ENCODE measurements at places on chromosomes 4 and X.

DNA sequence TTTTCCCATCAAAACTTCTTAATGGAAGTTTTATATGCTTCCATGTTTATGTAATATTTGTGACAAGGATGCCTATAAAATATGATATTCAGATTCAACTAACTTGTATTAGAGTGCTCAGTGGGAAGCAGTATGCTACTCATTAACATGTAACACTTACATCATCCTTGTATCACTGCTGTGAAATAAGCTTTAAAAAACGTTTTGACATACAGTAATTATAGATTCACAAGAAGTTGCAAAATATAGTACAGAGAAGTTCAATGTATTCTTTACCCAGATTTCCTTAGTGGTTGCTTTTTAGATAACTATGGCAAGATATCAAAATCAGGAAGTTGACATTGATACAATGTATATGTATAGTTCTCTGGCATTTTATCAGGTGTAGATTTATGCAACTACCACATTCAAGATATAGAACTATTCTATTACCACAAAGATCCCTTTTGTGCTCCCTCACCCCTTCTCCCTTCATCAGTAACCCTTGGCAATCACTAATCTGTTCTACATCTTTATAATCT is 56.3 kb downstream of the DTHD1 start:
- DNase-seq: no peak

- DNase-seq: no peak
Observed at GRCh38 chr4:7554905-7555304, 120.2 kb upstream of the PSAPL1 start.

DNA sequence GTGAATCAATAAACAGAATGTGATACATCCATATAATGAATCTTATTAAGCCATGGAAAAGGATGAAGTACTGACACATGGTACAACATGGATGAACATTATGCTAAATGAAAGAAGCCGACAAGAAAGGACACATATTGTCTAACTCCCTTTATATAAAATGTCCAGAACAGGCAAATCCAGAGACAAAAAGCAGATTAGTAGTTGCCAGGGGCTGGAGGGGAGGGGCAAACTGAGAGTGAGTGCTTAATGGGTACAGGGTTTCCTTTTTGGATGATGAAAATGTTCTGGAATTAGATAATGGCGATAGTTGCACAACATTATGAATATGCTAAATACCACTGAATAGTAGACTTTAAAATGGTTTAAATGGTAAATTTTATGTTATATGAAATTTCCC is 17.4 kb downstream of the ADGRG4 start:
- no peak for DNase-seq

DNA sequence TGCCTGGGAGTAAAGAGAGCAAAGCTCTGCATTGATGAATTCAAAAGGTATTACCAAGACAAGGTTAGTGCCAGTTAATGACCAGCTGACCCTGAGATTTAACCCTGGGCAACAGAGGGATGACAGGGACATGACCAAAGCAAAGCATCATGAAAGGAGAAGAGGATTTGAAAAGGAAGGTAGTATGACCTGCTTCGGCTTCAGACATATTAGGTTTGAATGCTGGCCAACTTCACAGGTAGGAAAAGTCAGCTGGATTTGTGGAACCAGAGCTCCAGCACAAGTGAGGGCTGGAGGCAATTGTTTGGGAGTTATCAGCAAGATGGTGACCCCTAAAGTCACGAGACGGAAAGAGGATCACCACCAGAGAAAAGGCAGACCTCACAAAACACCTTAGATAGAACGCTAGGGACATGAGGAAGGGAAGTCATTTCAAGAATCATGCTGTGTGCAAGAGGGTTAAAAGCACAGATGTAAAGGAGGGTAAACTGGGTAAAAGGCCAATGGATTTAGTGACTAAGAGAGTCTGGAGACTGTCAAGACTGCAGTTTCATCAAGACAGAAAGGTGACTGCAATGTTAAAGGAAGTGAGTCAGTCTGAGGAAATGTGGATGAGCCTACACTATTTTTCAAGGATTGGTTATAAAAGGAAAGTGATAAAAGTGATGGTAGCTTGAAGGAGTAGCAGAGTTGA is 45.6 kb downstream of the SH3RF1 start:
- no peak for DNase-seq

- DNase-seq: no peak
Observed at GRCh38 chr4:83272900-83273299, 11.7 kb downstream of the COQ2 start.

- no peak for DNase-seq
Observed at GRCh38 chr4:188408244-188409030, 269.2 kb downstream of the TRIML1 start.

- DNase-seq: no peak
Observed at GRCh38 chr4:110467400-110467799, 8.6 kb upstream of the ENPEP start.

DNA sequence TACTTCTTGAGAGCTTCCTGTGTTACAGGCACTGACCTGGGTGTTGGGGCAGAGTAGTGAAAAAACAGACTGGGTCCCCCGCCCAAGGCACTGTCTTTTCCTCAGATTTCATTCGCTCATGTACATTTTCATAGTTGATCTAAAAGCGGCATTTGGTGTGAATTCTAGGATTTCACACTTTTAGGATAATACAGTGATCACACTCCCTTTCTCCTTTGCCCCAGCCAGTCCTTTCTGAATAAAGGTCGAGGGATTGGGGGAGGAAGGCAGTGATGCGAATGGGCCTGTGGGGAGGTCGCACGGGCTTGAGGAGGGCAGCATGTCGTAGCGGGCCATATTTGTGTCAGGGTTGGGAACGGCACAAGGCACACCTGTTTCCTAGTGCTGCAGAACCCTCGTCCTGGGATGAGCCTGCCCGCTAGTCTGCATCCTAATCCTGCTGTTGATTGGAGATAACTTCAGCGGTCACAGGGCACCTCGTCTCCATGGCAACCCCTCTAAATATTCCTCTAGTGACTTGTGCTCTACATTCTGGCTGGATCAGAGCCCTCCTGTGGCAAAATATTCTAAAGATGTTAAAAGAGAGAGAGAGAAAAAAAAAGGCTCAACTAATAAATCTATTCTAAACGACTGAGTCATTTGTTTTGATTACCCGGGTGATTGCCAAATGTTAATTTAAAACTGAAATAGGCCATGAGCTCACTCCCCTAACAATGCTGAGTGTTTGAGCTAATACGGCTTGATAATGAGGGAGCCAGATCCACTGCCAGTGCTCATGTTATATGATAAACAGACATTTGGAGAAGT is 21.8 kb downstream of the FHL1 start:
- DNase-seq: no peak

- no peak for DNase-seq
Observed at GRCh38 chr4:142961866-142962265, 115.8 kb upstream of the INPP4B start.

- DNase-seq: no peak
Observed at GRCh38 chrX:40476958-40477357, 103.8 kb upstream of the ATP6AP2 start.

DNA sequence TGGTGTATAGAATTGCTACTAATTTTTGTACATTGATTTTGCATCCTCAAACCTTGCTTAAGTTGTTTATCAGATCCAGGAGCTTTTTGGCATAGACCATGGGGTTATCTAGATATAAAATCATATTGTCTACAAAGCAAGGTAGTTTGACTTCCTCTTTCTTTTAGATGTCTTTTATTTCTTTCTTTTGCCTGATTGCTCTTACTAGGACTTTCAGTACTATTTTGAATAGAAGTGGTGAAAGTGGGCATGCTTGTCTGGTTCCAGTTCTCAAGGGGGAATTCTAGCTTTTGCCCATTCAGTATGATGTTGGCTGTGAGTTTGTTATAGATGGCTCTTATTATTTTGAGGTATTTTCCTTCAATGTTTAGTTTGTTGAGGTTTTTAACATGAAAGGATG is 187.9 kb upstream of the LCORL start:
- no peak for DNase-seq

GRCh38 chr4:120232050-120232449 is 165.4 kb upstream of the MAD2L1 start:
- DNase-seq: no peak

DNA sequence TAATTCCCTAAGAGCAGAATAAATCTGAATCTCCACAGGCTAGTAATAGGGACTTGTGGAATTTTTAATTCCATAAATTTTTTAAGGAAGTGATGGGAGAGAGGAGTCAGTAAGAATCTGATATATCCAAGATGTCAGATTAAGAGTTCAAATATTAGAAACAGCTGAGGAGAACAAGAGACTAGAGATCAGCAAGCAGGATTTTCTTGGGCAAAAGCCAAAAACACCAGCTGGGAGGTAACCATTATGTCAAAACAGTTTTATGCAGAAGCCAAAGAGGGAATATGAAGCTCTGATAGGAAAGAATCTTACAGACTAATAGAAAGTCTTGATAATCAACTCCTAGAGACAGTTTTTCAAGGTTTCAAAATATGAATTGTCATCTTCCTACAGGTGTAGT is 72.2 kb upstream of the RBPJ start:
- no peak for DNase-seq

DNA sequence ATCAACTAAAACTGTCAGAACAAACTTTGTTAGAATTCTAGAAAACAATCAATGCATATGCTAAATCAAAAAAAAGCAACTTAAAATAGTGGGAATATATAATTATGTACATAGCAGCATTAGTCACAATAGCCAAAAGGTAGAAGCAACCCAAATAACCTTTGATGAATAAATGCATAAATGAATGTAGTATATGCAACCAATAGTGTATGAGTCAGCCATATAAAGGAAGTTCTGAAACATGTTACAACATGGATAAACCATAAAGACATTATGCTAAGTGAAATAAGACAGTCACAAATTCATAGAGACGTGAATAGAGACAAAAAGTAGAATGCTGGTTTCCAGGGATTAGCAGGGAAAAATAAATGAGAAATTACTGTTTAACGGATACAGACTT is 762.8 kb upstream of the INTU start:
- DNase-seq: no peak

- DNase-seq: no peak
Observed at GRCh38 chr4:38154681-38155588, 194.7 kb downstream of the PTTG2 start.

- DNase-seq: no peak
Observed at GRCh38 chrX:124238268-124238667, 94.2 kb upstream of the TEX13D start.

- no peak for DNase-seq
Observed at GRCh38 chr4:32589097-32589496, 1868.9 kb downstream of the PCDH7 start.

GRCh38 chr4:86918539-86919072 is 16.2 kb upstream of the AFF1 start:
- no peak for DNase-seq

GRCh38 chr4:85595098-85595775 is 120.3 kb downstream of the ARHGAP24 start:
- DNase-seq: no peak

GRCh38 chr4:94304365-94304971 is 38.2 kb downstream of the HPGDS start:
- no peak for DNase-seq

DNA sequence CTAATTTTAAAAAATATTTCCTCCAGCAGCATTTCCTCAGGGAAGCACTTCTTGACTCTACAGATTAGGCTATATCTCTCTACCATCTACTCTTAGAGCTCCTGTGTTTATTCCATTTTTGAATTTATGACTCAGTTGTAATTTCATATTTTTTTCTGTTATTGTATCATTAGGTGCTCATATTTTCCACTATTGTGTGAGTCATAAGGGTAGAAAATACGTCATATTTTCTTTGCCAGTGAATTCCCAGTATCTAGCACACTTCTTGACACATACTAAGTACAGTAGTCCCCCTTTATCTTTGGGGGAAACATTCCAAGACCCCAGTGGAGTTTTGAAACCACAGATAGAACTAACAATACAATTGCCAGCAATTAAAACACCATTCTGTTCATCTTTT is 431.2 kb downstream of the GASK1B start:
- no peak for DNase-seq

DNA sequence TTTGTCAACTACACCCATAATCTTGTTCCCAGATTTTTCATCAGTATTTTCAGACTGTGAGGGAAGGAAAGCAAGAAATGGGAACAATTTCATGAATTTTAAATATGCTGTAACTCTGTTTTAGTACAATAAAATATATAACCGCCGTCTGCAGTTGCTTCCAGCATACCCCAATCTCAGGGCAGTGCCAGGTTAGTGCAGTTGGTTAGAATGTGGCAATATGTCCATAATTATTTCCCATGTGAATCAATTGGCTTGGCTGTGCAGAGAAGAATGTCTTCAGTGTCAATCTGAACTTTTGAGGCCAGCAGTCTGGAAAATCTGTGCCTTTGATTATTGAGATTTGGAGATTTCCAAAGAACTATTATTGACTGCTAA is 5.0 kb upstream of the MMAA start:
- no peak for DNase-seq

DNA sequence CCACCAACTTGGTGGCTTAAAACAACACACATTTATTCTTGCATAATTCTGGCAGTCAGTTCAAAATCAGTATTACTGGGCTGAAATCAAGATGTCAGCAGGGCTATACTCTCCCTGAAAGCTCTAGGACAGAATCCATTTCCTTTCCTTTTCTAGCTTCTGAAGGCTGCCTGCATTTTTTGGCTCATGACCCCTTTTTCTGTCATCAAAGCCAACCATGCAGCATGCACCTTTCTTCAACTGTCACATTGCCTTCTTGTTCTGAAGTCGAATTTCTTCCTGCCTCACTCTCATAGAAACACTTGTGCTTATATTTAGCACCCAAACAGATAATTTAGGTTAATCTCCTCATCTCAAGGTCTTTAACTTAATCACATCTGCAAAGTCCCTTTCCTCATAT is 79.8 kb upstream of the PPP1R2C start:
- no peak for DNase-seq

DNA sequence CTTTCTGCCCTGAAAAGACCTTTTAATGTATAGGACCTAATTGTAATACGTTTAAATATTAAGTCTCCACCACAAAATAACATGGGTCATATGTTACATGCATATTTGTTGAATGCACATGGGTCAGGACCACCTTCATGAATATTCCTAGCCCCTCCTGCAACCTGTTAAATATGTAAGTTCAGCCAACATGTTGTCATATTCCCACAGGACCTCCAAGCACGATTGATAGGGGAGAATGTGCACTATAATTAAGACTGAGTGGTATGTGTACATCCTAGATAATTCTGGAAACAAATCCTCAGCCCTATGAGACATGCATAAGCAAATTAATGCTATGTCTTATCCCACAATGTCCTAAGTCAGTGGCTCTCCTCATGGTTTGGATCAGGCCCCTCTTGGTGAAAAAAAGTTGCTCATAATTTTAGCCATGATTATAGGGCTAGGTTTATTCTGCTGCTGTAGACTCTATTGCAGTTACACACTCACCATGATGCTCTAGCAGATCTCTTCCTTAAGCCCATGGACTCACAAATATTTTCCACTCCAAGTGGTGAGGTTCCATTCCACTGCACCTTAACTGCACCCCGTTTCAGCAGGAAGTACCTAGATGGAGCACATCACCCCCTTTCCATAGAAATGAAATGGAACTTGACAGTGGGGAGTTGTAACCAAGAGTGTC is 10.2 kb downstream of the TIGD2 start:
- no peak for DNase-seq

- DNase-seq: no peak
Observed at GRCh38 chr4:150212927-150213326, 134.7 kb downstream of the DCLK2 start.

GRCh38 chr4:140172960-140173359 is 19.0 kb upstream of the MAML3 start:
- DNase-seq: no peak

- DNase-seq: no peak
Observed at GRCh38 chr4:139392797-139393196, 61.1 kb upstream of the RAB33B start.
